Gastrocnemius medialis (tissue), 4 donors: ENCODE measurements at places on chromosomes 3 and 15. TPM values are rescaled to one million over a fixed set of nuclear protein-coding genes. Genes with fewer than 3 reads are reported as not detected.

DNA sequence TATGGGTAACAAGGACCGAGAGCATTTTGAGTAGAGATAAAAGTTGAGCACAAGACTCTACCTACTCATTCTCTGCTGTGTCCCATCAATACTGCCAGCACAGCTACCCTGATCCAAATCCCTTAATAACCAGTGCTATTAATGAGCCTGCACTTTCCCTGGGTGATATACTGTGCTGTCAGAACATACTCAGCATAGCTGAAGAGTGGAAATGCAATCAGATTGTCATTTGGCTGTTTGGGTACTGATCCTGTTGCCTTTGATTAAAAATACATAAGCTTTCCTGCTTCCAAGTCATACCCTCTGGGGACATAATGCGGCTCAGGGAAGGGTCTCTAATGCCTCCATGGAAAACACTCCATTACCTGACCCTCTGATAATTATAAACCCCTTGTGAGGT lies 917.5 kb downstream of the SQOR start:
- no peaks in the 10 kb centered on the region for H3K4me1 ChIP-seq
- no peak overlapping the region for H3K27ac ChIP-seq
- H3K27me3 ChIP-seq: no peaks in the 10 kb centered on the region
- no peak overlapping the region for H3K4me3 ChIP-seq
- H3K36me3 ChIP-seq: no peaks in the 10 kb centered on the region
- no peak for DNase-seq

- H3K4me3 ChIP-seq: no peak overlapping the region
- no peak overlapping the region for H3K27ac ChIP-seq
- peaks cover 6% of the 10 kb centered on the region for H3K4me1 ChIP-seq
- H3K27me3 ChIP-seq: no peaks in the 10 kb centered on the region
Observed at GRCh38 chr3:101854608-101855304, 5.4 kb downstream of the NFKBIZ start.

Gene TRIM42
- total RNA-seq: not detected

- H3K4me1 ChIP-seq: peaks cover 16% of the 10 kb centered on the region
- H3K36me3 ChIP-seq: no peaks in the 10 kb centered on the region
- H3K27me3 ChIP-seq: no peaks in the 10 kb centered on the region
- no peak for DNase-seq
Observed at GRCh38 chr15:50358845-50359244, 3.8 kb upstream of the GABPB1 start.

DNA sequence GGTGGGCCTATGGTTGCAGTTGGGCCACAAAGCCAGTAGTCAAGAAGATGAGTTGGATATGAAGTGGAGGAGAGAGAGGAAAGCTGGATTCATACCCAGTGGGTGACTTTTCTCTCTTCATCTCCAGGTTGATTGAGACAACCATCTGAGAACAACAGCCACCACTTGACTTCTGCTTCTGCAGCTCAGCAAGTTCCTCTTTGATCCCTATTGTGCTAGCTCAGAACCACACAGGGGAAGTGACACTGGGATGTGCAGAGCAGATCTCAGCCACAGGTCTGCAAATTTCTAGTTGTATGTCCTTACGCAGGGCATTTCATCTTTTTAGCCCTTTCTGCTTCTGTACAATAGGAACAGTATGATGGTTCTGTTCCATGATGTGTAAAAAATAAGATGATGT lies 459.2 kb upstream of the ARRDC4 start:
- no peaks in the 10 kb centered on the region for H3K27me3 ChIP-seq
- H3K36me3 ChIP-seq: no peaks in the 10 kb centered on the region
- DNase-seq: no peak
- no peaks in the 10 kb centered on the region for H3K4me1 ChIP-seq
- no peak overlapping the region for H3K4me3 ChIP-seq

DNA sequence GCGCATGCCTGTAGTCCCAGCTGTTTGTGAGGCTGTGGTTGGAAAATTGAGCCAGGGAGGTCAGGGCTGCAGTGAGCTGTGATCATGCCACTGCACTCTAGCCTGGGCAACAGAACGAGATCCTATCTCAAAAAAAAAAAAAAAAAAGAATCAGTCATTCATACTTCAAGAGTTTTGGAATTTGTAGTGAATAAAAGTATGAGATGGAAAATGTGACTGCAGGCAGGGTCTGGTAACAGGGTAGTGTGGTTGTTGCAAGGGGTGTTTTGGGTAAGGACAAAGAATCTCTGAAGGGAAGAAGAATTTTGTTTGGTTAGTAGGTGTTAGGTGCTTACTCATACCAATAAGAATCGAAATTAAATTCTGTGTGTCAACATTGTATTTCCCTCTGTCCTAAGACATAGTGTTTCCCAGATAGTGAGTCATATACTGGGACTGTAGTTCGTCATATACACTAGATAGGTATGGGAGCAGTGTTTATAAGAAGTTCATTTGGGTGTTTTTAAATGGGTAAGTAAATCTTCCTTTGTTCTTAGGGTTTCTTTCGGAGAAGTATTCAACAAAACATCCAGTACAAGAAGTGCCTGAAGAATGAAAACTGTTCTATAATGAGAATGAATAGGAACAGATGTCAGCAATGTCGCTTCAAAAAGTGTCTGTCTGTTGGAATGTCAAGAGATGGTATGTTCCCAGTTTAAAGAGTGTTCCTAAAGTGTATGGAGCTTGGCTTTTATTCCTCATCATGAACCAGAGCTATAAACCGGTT lies 14.2 kb downstream of the NR1D2 start:
- peaks cover 7% of the 10 kb centered on the region for H3K36me3 ChIP-seq
- no peak for DNase-seq
- H3K4me3 ChIP-seq: no peak overlapping the region
- peak overlapping the region; percentile 84 for H3K27ac ChIP-seq
- H3K27me3 ChIP-seq: no peaks in the 10 kb centered on the region

- H3K27me3 ChIP-seq: no peaks in the 10 kb centered on the region
- H3K27ac ChIP-seq: no peak overlapping the region
- H3K4me3 ChIP-seq: no peak overlapping the region
- H3K4me1 ChIP-seq: peaks cover 23% of the 10 kb centered on the region
- peaks cover 29% of the 10 kb centered on the region for H3K36me3 ChIP-seq
Observed at GRCh38 chr15:42313463-42313862, 40.2 kb upstream of the TMEM87A start.

DNA sequence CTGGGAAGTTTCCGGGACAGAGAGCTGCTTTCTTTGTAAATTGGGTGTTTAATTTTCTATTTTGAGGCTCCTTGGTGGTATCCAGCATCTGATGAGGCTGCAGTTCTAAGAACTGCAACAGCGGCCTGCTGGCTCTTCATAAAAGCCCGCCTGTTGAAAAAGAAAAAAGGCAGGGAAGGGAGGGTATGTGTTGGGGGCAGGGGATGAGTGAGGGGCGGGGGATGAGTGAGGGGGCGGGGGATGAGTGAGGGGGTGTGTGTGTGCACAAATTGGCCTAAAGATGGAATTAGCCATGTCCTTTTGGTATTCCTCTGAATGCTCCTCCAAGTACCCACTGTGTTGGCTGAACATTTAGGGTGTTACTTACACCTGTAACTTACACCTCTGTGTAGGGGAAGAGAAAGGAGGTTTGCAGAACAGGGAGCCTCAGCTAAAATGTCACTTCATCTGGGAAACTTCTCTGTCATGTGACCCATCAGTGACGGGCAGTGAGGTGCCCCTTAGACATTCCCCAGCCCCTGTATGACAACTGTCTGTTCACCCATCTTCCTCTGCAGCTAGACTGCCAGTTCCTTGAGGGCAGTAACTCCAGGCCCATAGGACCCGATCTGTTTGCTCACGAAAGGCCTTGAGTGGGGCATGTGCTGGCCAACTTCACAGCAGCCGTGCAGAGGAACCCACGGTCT lies 57.6 kb downstream of the LRIG1 start:
- no peak for DNase-seq
- no peaks in the 10 kb centered on the region for H3K27me3 ChIP-seq
- peak overlapping the region; percentile 95 for H3K27ac ChIP-seq
- peaks cover 62% of the 10 kb centered on the region for H3K4me1 ChIP-seq
- H3K36me3 ChIP-seq: no peaks in the 10 kb centered on the region
- H3K4me3 ChIP-seq: peak overlapping the region; percentile 20

GRCh38 chr15:94912760-94913159 lies 681.4 kb downstream of the MCTP2 start:
- no peaks in the 10 kb centered on the region for H3K4me1 ChIP-seq
- no peak overlapping the region for H3K27ac ChIP-seq
- no peaks in the 10 kb centered on the region for H3K27me3 ChIP-seq
- no peak for DNase-seq

- no peak overlapping the region for H3K4me3 ChIP-seq
- no peak overlapping the region for H3K27ac ChIP-seq
- DNase-seq: no peak
- H3K36me3 ChIP-seq: no peaks in the 10 kb centered on the region
Observed at GRCh38 chr3:41277790-41278465, 78.6 kb downstream of the CTNNB1 start.

GRCh38 chr3:52679811-52680210 lies 5.9 kb downstream of the PBRM1 start:
- H3K27me3 ChIP-seq: no peaks in the 10 kb centered on the region
- H3K4me1 ChIP-seq: peaks cover 43% of the 10 kb centered on the region
- H3K4me3 ChIP-seq: no peak overlapping the region
- DNase-seq: no peak
- no peak overlapping the region for H3K27ac ChIP-seq
- peaks cover 66% of the 10 kb centered on the region for H3K36me3 ChIP-seq

- DNase-seq: no peak
- no peak overlapping the region for H3K4me3 ChIP-seq
- no peaks in the 10 kb centered on the region for H3K36me3 ChIP-seq
- H3K4me1 ChIP-seq: peaks cover 38% of the 10 kb centered on the region
- H3K27ac ChIP-seq: no peak overlapping the region
Observed at GRCh38 chr3:189368384-189368783, 196.6 kb downstream of the TPRG1 start.

Gene THSD4
- total RNA-seq: 0.35 TPM

- no peak for DNase-seq
- no peak overlapping the region for H3K27ac ChIP-seq
- no peaks in the 10 kb centered on the region for H3K4me1 ChIP-seq
- no peak overlapping the region for H3K4me3 ChIP-seq
- H3K36me3 ChIP-seq: no peaks in the 10 kb centered on the region
Observed at GRCh38 chr15:60083318-60083717, 79.2 kb downstream of the FOXB1 start.

DNA sequence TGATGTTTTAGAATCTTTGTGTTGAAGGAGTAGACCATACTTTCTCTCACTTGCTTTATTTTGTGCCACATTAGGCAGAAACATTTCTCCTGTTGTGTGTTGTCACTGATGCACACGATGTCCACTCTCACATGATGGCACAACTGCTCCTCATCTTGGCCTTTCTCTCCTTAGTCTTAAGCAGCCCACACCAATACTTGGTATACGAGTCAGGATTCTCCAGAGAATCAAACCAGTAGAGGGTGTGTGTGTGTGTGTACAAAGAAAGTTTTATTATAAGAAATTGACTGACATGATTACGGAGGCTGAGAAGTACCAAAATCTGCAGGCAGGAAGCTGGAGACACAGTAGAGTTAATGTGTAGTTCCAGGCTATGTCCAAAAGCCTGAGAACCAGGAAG lies 187.1 kb downstream of the ALCAM start:
- no peaks in the 10 kb centered on the region for H3K4me1 ChIP-seq
- DNase-seq: no peak
- H3K27me3 ChIP-seq: no peaks in the 10 kb centered on the region
- H3K36me3 ChIP-seq: no peaks in the 10 kb centered on the region
- no peak overlapping the region for H3K27ac ChIP-seq

- H3K4me3 ChIP-seq: no peak overlapping the region
- H3K27me3 ChIP-seq: no peaks in the 10 kb centered on the region
- H3K4me1 ChIP-seq: peaks cover 67% of the 10 kb centered on the region
- H3K36me3 ChIP-seq: no peaks in the 10 kb centered on the region
Observed at GRCh38 chr15:67094001-67094826, 28.8 kb downstream of the SMAD3 start.

GRCh38 chr15:29143293-29143692 lies 126.3 kb downstream of the NSMCE3 start:
- DNase-seq: no peak
- no peak overlapping the region for H3K27ac ChIP-seq
- no peaks in the 10 kb centered on the region for H3K36me3 ChIP-seq
- no peak overlapping the region for H3K4me3 ChIP-seq

DNA sequence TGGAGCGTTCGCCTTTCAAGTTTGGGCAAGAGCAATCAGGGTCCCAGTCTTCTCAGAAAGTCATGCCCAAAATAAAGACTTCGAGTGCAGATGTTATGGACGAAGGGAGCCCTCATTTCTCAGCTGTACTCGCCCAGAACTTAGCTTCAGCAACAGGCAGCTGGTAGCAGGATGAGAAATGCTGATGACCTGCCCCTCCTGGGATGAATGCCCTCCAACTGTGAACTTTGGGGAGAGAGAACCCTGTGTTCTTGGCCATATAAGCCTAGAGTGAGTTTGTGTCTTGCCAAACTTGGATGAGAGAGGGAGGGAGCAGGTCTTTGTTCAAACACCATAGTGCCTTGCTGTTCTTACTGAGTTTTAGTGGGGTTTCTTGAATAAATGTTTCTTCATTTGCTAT lies 400.3 kb downstream of the LRTM1 start:
- H3K36me3 ChIP-seq: no peaks in the 10 kb centered on the region
- H3K27ac ChIP-seq: peak overlapping the region; percentile 71
- H3K27me3 ChIP-seq: no peaks in the 10 kb centered on the region
- H3K4me3 ChIP-seq: no peak overlapping the region

DNA sequence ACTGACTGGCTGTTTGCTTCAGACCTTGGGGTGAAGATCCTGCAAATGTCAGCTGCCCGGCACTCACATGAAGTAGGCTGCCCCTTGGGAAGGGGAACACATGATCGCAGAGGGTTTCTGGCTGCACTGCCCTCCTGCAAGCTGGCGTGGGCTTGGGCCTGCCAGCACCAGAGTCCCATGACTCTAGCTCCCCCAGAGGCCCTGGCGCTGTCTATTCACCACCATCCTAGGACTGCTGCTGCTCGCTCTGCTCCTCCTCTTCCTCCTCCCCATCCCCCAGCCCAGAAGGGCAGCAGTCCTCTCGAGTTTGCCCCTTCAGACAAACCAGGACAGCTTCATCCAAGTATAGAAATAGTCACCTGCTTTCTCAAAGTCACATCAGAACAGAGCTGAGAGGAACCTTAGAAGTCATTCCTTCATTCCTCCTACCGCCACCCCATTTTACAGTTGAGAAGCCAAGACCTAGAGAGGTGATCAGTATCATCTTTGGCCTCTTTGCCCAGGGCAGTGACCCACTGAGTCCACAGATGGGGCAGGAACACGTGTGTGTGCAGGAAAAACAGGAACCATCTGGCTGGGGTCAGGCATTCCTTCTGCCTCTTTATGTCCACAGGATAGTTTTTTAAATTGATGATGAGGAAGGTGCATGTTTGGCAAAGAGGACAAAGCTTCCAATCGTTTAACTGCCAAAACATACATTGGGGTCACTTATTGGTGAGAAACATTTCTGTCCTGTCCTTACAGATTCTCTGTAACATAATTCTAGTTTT lies 13.2 kb downstream of the DPH3 start:
- peaks cover 30% of the 10 kb centered on the region for H3K4me1 ChIP-seq
- H3K27ac ChIP-seq: no peak overlapping the region
- H3K4me3 ChIP-seq: no peak overlapping the region
- no peaks in the 10 kb centered on the region for H3K36me3 ChIP-seq

Gene GRIP2
- total RNA-seq: 4.7 TPM

Gene FOXL2NB
- not detected for total RNA-seq

Gene RCCD1
- 4.4 TPM for total RNA-seq

Gene PCCB
- total RNA-seq: 40.8 TPM

- no peaks in the 10 kb centered on the region for H3K27me3 ChIP-seq
- H3K4me3 ChIP-seq: no peak overlapping the region
- no peak for DNase-seq
- H3K36me3 ChIP-seq: no peaks in the 10 kb centered on the region
- no peak overlapping the region for H3K27ac ChIP-seq
Observed at GRCh38 chr3:111813979-111814378, 45.1 kb upstream of the PHLDB2 start.

Gene WDR49
- 1.2 TPM for total RNA-seq

Gene BOC
- total RNA-seq: 3.7 TPM

GRCh38 chr15:31484986-31485385 lies 158.4 kb downstream of the KLF13 start:
- no peak overlapping the region for H3K4me3 ChIP-seq
- H3K27me3 ChIP-seq: peaks cover 15% of the 10 kb centered on the region
- no peaks in the 10 kb centered on the region for H3K36me3 ChIP-seq
- peaks cover 17% of the 10 kb centered on the region for H3K4me1 ChIP-seq
- H3K27ac ChIP-seq: no peak overlapping the region

Gene NPAP1
- not detected for total RNA-seq
